Activated CD8-positive, alpha-beta memory T cell treated with anti-CD3 and anti-CD28 coated beads, Interleukin-2, amount 10 ng/mL, durations not matched to agents 7 days and 5 days (primary cell): ENCODE measurements at places on chromosomes 5 and 9. TPM values are rescaled to one million over a fixed set of nuclear protein-coding genes. Genes with fewer than 3 reads are reported as not detected.

DNA sequence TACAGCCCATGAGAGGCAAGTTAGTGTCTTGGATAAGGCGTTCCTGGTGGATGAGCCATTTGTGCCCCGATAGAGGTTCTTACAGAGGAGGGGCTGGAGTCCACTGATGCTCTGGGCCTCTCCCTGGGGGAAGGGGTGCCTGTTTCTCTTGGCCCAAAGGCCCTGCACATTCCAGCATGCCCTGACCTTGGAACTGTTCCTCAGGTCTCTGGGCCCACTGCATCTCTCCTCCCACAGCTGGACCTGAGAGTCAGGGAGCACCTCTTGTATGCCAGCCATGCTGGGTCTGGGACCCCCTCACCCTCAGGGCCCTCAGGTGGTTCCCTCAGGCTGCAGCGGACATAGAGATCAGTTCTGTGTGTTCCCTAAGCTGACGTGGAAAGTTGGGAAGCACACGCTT is 26.4 kb downstream of the DAPK1 start:
- H3K27ac ChIP-seq, result no peak overlapping the region
- no peaks in the 10 kb centered on the region for H3K27me3 ChIP-seq
- DNase-seq, result no peak
- H3K4me1 ChIP-seq, result no peaks in the 10 kb centered on the region

DNA sequence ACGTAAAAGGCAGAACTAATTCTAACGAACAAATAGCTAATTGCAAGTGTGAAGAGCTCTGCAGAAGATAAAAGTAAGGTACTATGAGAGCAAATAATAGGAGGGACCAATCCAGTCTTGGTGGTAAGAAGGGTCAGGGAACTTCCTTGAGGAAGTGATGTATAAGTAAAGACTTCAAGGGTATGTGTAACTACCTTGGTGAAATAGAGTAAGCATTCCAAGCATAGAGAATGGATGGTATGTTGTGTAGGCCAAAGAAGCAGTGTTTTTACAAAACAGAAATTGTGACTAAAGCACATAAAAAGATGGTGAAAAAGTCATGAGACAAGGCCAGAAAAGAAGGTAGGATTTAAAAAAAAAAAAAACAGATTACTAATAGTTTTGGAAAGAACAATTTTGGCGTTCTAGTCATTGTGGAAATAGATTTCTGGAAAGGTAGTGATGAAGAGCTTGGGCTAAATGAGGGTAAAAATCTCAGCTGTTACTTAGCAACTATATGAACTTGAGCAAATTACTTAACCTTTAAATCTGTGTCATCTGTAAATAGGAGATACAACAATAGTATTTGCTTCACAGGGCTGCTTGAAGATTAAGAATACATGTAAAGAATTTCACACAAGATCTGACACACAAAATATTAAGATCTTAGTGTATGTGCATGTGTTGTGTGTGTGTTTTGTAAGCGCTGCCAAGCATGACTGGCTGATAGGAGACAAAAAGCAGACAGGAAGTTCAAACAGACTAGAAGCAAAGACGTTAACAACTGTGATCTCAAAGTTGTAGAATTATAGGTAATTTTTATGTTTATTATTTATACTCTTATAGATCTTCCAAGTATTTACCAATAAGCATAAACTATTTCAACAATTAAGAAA is 73.5 kb downstream of the NR6A1 start:
- H3K4me1 ChIP-seq, result no peaks in the 10 kb centered on the region
- no peak overlapping the region for H3K4me3 ChIP-seq
- H3K36me3 ChIP-seq, result no peaks in the 10 kb centered on the region

The FCN1 gene
- not detected for total RNA-seq

DNA sequence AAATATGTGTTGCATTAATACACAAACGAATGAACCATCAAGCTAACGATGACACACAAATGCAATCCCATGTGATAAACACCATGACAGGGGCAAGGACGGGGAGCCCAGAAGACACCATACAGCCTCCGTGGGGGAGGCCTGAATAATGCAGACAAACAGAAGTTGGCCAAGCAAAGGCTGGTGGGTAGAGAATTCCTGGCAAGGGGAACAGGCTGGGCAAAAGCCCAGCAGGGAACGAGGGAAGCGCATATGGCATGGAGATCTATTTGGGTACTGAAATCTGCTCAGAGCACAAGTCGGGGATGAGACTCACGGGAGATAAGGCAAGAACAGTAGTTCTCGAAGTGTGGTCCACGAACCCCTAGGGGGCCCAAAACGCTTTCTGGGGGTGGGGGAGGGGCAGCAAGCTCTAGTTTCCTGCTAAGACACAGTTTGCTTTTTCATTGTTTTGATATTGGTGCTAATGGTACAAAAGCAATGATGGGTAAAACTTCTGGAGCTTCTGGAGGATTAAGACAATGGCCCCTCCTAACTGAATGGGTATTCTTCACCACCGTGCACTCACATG is 42.9 kb upstream of the FBXW11 start:
- DNase-seq, result no peak
- no peaks in the 10 kb centered on the region for H3K4me1 ChIP-seq
- H3K27ac ChIP-seq, result peak overlapping the region; percentile 16
- H3K27me3 ChIP-seq, result no peaks in the 10 kb centered on the region
- H3K36me3 ChIP-seq, result peaks cover 65% of the 10 kb centered on the region
- H3K4me3 ChIP-seq, result no peak overlapping the region

GRCh38 chr9:134373269-134373668 is 47.0 kb downstream of the RXRA start:
- peaks cover 11% of the 10 kb centered on the region for H3K27me3 ChIP-seq
- no peak overlapping the region for H3K27ac ChIP-seq
- H3K4me3 ChIP-seq, result no peak overlapping the region
- H3K4me1 ChIP-seq, result no peaks in the 10 kb centered on the region

DNA sequence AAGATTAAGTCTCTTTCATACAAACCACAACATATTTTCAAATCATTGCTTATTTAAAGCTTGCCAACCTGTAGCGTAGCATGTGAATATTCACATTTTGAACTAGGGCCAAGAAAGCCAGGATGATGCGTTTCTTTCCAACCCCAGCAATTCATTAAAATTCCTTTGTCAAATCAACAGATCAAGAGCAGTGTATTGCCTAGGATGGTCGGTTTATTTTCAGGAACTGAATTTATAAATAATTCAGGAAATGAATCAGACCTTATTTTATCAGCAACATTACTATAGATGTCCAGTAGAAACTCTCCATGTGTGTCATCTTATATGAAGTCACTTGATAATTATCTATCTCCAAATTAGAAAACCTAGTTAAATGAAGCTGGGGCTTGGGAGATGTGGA is 13.2 kb upstream of the AUH start:
- no peak for DNase-seq
- H3K27ac ChIP-seq, result no peak overlapping the region
- peaks cover 3% of the 10 kb centered on the region for H3K27me3 ChIP-seq

DNA sequence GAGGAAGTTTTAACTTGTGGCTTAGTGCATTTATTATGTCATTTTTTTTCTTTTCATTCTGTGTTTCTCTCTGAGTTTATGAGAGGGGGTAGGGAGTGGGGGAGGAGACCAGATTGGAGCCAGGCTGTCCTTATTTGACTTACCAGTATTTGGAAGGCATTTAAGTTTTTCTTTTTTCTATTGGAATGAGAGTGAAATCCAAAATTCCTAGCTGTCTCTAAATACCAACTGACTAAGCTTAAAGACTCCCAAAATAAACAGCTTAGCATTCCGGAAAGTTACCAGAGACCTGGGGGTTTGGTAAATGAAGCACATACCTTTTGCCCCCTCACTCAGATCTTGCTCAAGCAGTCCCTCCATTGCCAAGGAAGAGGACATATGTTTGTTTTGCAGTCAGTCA is 581.9 kb upstream of the BRINP1 start:
- H3K27me3 ChIP-seq, result no peaks in the 10 kb centered on the region
- no peak overlapping the region for H3K4me3 ChIP-seq
- H3K27ac ChIP-seq, result no peak overlapping the region
- H3K36me3 ChIP-seq, result no peaks in the 10 kb centered on the region
- H3K4me1 ChIP-seq, result no peaks in the 10 kb centered on the region
- DNase-seq, result no peak

- no peak overlapping the region for H3K4me3 ChIP-seq
- no peaks in the 10 kb centered on the region for H3K36me3 ChIP-seq
- peak; percentile 35 for DNase-seq
- H3K27ac ChIP-seq, result no peak overlapping the region
These were observed 84.5 kb upstream of the SMIM23 start for GRCh38 chr5:171701100-171701541.
